Activated T-cell treated with anti-CD3 and anti-CD28 coated beads, Interleukin-2, amount 50 U/mL, for 72 hours (primary cell): ENCODE measurements at places on chromosomes 6 and 20. TPM values are rescaled to one million over a fixed set of nuclear protein-coding genes. Genes with fewer than 3 reads are reported as not detected.
A peak's percentile ranks its signal among the peaks of the same experiment; 100 is the strongest.

GRCh38 chr6:41937861-41938574 is 3.6 kb downstream of the CCND3 start:
- peak; percentile 9 for DNase-seq
- no peaks in the 10 kb centered on the region for H3K27me3 ChIP-seq
- peak overlapping the region; percentile 98 for H3K4me3 ChIP-seq
- peaks cover 71% of the 10 kb centered on the region for H3K4me1 ChIP-seq
- peak overlapping the region; percentile 99 for H3K27ac ChIP-seq

The PRL gene
- total RNA-seq = 0.19 TPM

DNA sequence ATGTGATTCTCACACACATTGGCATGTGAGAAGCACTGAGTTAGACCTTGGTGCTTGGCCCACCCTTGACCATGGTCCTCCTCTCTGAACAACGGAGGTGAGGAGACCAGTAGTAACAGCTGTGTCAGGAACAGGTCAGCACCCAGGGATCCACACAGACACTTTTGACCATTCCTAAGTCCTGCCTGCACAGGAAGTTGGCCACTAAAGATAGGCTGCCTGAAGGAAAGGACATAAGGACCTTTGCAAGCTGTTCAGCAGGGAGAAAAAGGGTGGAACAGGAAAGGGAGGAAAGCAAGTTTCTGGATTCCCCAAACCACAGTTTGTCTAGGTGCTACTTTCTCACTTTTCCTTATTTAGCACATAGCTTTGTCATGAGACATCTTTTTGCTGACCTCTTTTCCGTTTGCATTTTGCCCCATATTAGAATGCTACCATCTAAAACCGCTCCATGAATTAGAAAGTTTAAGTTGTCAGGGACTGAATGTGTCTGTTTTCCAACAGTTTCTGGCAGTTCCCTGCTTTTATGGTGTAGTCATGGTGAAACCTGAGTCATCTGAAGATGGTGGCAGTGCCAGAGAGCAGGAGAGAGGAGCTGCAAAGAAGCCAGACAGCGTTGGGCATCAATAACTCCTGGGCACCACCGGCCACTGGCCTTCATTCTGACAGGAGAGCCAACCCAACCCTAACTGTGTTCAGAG is 1.1 kb upstream of the CD109 start:
- peak overlapping the region; percentile 78 for H3K27ac ChIP-seq
- H3K4me3 ChIP-seq = peak overlapping the region; percentile 90
- DNase-seq = peak; percentile 14
- peaks cover 29% of the 10 kb centered on the region for H3K36me3 ChIP-seq

The PXMP4 gene
- 12.8 TPM for total RNA-seq

The CALHM4 gene
- total RNA-seq = not detected

- H3K4me3 ChIP-seq = no peak overlapping the region
- H3K4me1 ChIP-seq = no peaks in the 10 kb centered on the region
- H3K36me3 ChIP-seq = no peaks in the 10 kb centered on the region
- H3K27ac ChIP-seq = no peak overlapping the region
- no peak for DNase-seq
These were observed 380.9 kb upstream of the RGS17 start for GRCh38 chr6:153511896-153512496.

The FILIP1 gene
- 0.05 TPM for total RNA-seq

GRCh38 chr6:160766989-160767646 is 65.1 kb downstream of the PLG start:
- H3K27me3 ChIP-seq = peaks cover 19% of the 10 kb centered on the region
- H3K36me3 ChIP-seq = no peaks in the 10 kb centered on the region
- H3K4me1 ChIP-seq = no peaks in the 10 kb centered on the region
- H3K4me3 ChIP-seq = peak overlapping the region; percentile 80
- DNase-seq = peak; percentile 73

GRCh38 chr6:132972971-132973370 is 158.6 kb downstream of the RPS12 start:
- DNase-seq = no peak
- no peaks in the 10 kb centered on the region for H3K36me3 ChIP-seq
- no peaks in the 10 kb centered on the region for H3K4me1 ChIP-seq
- H3K27ac ChIP-seq = no peak overlapping the region
- peaks cover 25% of the 10 kb centered on the region for H3K27me3 ChIP-seq
- no peak overlapping the region for H3K4me3 ChIP-seq

DNA sequence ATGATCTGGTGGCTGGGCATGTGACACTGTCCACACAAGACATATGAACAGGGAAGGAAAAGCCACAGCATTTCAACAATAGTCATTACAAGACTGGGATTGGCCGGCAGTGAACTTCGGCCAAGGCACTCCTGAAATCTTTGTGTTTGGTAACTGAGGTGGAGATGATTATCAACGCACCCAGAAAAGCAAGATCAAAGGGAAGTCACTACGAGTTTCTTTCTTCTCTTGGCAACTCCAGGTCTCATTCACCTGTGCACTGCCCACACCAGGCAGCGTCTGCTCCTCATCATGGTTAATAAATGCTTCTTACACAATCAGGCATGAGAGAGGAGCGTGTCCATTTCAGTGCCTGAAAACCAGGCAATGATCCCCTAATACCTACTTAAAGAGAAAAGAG is 20.5 kb upstream of the FOXC1 start:
- DNase-seq = no peak
- H3K4me3 ChIP-seq = no peak overlapping the region
- H3K27me3 ChIP-seq = peaks cover 42% of the 10 kb centered on the region
- no peaks in the 10 kb centered on the region for H3K4me1 ChIP-seq
- H3K27ac ChIP-seq = no peak overlapping the region
- H3K36me3 ChIP-seq = no peaks in the 10 kb centered on the region

The LCA5 gene
- 0.58 TPM for total RNA-seq

The C6orf163 gene
- 2.0 TPM for total RNA-seq

The TENT5A gene
- total RNA-seq = 2.4 TPM

DNA sequence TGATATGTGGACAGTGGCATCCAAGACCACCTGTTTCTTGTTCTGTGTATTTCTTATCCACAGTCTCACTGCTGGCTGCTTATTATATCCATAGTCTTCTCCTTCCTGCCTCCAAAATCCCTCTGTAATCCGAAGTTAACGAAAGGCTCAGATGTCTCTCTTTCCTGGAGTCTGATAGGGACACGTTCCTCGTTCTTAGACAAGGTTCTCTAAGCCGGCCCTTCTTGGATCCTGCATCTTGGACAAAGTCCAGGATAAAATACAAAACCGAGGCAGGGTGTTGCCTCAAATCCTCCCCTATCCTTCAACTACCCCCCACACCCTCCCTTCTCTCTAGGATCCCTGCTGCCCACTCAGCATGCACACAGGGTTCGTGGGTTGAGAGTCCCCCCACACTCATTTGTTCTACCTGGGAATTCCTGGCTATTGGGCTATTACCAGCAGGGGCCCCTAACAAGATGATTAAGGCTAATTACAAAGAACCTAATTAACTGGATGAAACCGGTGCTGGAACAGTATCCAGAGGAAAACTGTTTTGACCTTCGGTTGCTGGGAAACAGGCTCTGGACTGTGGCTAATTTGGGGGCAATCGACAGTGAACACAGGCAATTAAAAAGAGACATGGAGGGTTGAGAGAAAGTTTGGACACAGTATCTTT is 32.7 kb upstream of the MRPS10 start:
- H3K27ac ChIP-seq = peak overlapping the region; percentile 40
- DNase-seq = no peak
- H3K27me3 ChIP-seq = no peaks in the 10 kb centered on the region
- peaks cover 21% of the 10 kb centered on the region for H3K36me3 ChIP-seq
- H3K4me1 ChIP-seq = peaks cover 4% of the 10 kb centered on the region
- H3K4me3 ChIP-seq = no peak overlapping the region

- H3K27ac ChIP-seq = no peak overlapping the region
- H3K27me3 ChIP-seq = peaks cover 6% of the 10 kb centered on the region
- H3K36me3 ChIP-seq = no peaks in the 10 kb centered on the region
- DNase-seq = no peak
- H3K4me3 ChIP-seq = no peak overlapping the region
These were observed 23.5 kb downstream of the KIAA0408 start for GRCh38 chr6:127435626-127436220.

DNA sequence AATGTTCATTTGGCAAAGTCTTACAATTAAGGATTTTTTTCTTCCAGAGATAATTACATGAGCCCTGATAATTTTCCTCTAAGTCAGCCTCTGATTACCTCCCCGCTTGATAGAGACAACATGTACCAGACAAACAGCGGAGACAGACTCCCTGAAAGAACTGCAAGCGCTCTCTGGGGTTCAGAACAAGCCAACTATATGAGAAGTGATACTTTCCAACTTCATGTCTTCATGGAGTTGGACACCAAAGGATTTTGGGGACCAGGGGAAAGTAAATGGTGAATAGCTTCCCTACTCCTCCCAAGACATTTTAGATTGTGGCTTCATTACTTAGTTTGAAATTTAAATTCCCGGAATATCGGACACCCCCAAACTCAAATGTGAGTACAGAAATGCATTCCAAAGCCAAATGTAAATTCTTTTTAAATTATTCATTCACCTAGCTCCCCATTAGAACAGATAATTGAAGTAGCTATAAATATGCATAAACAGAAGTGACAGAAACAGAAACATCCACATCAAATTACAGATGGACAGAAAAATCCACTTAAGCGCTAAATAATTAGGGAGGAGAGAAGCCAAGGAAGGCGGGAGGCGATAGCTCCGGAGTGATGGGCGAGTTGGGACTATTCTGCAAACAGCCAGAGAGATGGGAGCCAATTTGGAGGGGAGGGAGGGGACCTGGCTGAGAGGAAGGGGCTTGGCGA is 129.7 kb upstream of the AKAP12 start:
- H3K4me3 ChIP-seq = no peak overlapping the region
- peaks cover 14% of the 10 kb centered on the region for H3K27me3 ChIP-seq
- no peak overlapping the region for H3K27ac ChIP-seq
- DNase-seq = no peak

The NRSN1 gene
- total RNA-seq = not detected

The NKAIN4 gene
- not detected for total RNA-seq

- DNase-seq = no peak
- no peak overlapping the region for H3K4me3 ChIP-seq
- no peaks in the 10 kb centered on the region for H3K36me3 ChIP-seq
- no peak overlapping the region for H3K27ac ChIP-seq
These were observed 38.5 kb downstream of the PKIB start for GRCh38 chr6:122648726-122649125.

The FAM162B gene
- total RNA-seq = not detected

The BPIFA1 gene
- not detected for total RNA-seq

- H3K27ac ChIP-seq = no peak overlapping the region
- no peak overlapping the region for H3K4me3 ChIP-seq
- DNase-seq = no peak
- no peaks in the 10 kb centered on the region for H3K36me3 ChIP-seq
These were observed 16.0 kb downstream of the HTR1B start for GRCh38 chr6:77447254-77447653.

GRCh38 chr20:18430172-18430826 is 36.5 kb downstream of the DZANK1 start:
- no peak for DNase-seq
- no peak overlapping the region for H3K4me3 ChIP-seq

The ZSCAN23 gene
- 2.5 TPM for total RNA-seq

DNA sequence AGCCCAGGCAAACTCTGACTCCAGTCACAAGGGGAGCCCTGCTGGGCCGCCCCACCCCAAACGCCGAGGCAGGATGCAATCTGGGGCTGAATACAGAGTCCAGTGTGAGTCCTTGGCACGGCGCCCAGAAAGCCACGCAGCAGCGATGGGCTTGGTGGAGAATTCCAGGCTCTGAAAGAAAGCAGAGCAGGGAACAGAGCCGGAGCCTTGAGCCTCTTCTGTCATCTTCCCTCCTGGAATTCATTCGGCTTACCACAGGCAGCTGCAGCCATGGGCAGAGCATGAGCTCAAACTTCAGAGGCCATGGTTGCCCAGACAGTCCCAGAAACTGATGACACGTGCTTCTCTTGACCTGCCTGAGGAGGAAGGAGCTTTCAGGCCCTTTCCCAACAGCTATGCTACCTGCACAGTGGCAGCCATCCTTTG is 441.1 kb upstream of the JARID2 start:
- H3K4me3 ChIP-seq = no peak overlapping the region
- peaks cover 16% of the 10 kb centered on the region for H3K4me1 ChIP-seq
- no peaks in the 10 kb centered on the region for H3K27me3 ChIP-seq

DNA sequence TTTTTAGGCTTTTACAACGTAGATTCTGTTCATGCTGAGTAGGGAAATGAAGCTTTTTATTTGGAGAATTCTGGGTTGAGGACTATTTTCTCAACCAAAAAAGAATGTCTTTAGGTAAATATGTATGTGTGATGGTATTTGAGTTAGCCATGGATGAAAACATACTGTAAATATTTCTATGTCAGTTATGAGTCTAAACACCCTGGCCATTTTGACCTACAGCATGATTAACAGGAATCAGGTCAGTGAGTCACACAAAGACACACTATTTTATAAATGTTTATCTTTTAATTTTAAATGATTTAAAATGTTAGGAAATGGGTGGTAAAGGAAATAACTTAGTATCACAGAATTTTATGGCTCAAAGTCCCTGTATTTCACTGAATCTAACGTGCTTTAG is 851.7 kb upstream of the MAP3K7 start:
- H3K27me3 ChIP-seq = no peaks in the 10 kb centered on the region
- no peak for DNase-seq
- H3K36me3 ChIP-seq = no peaks in the 10 kb centered on the region
- H3K4me3 ChIP-seq = no peak overlapping the region
- no peak overlapping the region for H3K27ac ChIP-seq
- no peaks in the 10 kb centered on the region for H3K4me1 ChIP-seq

The MDFI gene
- total RNA-seq = not detected

GRCh38 chr6:32940656-32941213 is at the start of gene HLA-DMB:
HLA-DMB (minus strand) TSS chr6:32941028; CDS start chr6:32940807, 221 bp downstream.
- no peaks in the 10 kb centered on the region for H3K36me3 ChIP-seq
- no peaks in the 10 kb centered on the region for H3K27me3 ChIP-seq
- peaks cover 59% of the 10 kb centered on the region for H3K4me1 ChIP-seq
- peak within 1 kb of the TSS; percentile 92 for H3K27ac ChIP-seq
- peak; percentile 63 for DNase-seq

DNA sequence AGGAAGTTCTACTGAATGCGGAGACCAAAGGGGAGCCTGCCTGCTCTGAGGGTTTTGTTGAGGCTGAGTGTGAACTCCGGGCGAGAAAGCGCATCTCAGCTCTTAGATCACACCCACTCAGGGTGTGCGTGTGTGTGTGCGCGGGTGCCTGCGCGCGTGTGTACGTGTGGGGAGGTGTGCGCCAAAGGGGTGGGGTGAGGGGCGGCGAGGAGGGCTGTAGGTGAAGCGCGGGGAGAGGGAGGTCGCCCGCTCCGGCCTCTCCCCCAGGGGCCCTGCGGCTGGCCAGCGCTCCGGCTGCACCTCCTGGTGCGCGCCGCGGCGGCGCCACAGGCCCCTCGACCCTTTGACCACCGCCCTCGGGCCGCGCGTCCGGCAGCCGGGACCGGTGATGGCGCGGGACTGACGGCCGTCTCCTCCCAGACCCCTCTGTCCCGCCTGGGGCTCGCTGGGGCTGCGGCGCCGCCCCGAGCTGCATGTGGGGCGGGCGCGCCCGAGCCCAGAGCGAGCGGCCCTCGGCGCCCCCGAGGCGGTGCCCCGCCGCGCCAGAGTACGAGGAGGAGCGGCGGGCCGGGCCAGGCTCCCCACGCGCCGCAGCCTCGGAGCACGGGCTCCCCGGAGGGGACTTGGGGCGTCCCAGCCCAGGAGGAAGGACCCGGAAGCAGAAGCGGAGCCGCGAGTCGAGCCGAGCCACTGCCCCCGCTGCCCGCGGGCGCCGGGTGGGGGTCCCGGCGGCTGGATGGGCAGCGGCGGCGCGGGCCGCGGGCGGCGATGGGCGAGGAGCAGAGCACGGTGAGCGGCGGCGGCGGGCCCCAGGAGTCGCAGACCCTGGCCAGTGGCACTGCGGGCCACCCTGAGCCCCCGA is at the start of gene RNF217:
TSS of gene RNF217 (plus strand) at position 661 of the 862 bp plus-strand sequence. CDS start at position 769, 108 bp downstream.
- peaks cover 4% of the 10 kb centered on the region for H3K36me3 ChIP-seq
- H3K4me3 ChIP-seq = peak within 1 kb of the TSS; percentile 90
- H3K27me3 ChIP-seq = peaks cover 72% of the 10 kb centered on the region
- peak; percentile 36 for DNase-seq

The CRISP3 gene
- not detected for total RNA-seq

The SPEF1 gene
- 0.48 TPM for total RNA-seq

The GRM1 gene
- not detected for total RNA-seq
